Calu3 (cell line): ENCODE measurements at places on chromosomes 2 and 18. TPM values are rescaled to one million over a fixed set of nuclear protein-coding genes. Genes with fewer than 3 reads are reported as not detected.

GRCh38 chr18:49924293-49924983, 111.1 kb upstream of the ACAA2 start:
- no peak overlapping the region for H3K27ac ChIP-seq
- DNase-seq, result no peak
- no peaks in the 10 kb centered on the region for H3K36me3 ChIP-seq
- no peaks in the 10 kb centered on the region for H3K27me3 ChIP-seq
- no peaks in the 10 kb centered on the region for H3K4me1 ChIP-seq

DNA sequence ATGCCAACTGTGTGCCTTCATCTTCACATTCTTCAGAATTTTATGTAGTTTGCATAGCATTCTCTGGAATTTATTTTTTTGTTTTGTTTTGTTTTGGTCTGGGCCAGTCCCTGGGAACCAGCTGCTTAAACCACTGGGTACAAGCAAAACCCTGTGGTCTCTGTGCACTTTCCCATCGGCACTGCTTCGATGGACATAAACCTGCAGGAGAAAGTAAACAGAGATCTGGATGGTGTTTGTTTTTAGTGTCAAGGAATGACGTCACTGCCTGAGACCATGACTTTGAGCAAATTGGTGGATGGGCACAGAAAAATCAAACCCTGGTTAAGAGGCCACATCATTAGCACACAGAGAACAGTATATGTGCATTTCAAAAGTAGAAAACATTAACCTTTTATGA, 64.7 kb upstream of the RASGRP3 start:
- H3K27me3 ChIP-seq, result no peaks in the 10 kb centered on the region
- no peak overlapping the region for H3K4me3 ChIP-seq
- H3K4me1 ChIP-seq, result no peaks in the 10 kb centered on the region
- H3K36me3 ChIP-seq, result no peaks in the 10 kb centered on the region

DNA sequence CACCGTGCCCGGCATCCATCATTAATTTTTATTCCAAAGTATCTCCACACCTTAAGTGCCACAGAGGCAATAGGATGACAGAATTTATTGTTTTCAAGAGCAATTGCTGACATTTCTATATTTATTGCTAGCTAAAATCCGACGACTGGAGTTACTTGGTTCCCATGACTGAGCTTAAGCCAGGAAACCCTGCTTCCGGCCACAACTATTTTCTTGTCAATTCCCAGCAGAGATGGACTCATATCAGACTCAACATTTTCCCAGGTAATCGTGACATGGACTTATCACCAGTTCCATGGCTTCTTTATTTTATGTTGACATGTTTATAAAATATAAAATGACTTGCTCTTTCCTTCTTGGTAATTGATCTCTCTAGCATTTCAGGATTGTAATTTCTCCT, 20.6 kb upstream of the DCDC2C start:
- no peaks in the 10 kb centered on the region for H3K4me1 ChIP-seq
- H3K27ac ChIP-seq, result no peak overlapping the region
- H3K27me3 ChIP-seq, result peaks cover 53% of the 10 kb centered on the region
- no peak for DNase-seq
- no peaks in the 10 kb centered on the region for H3K36me3 ChIP-seq
- H3K4me3 ChIP-seq, result no peak overlapping the region

DNA sequence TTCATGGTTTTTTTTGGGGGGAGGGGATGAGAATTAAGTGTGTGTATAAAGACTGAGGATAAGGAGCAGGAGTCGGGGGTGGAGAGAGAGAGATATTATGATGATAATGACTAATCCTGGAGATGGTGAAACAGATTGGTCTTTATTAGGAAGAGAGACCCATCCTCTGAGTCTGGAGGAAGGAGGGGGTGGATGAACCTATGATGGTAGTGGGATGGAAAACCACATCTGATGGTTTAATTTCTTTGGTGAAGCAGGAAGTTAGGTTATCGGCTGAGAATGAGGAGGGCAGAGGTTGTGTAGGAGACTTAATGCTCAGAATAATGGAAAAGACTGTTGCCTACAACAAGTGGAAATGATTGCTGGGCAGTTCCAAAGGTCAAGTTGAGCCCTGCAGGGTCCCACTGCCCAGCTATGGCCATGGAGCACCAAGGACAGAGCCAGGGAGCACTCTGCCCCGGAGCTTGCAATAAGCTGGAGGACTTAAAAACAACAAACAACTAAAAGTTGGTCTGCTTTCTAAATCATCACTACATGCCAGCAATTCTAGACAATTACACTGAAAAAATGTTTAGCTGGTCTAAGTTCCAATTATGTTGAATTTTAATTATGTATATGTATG, 7.9 kb downstream of the SLC16A14 start:
- no peaks in the 10 kb centered on the region for H3K4me1 ChIP-seq
- H3K4me3 ChIP-seq, result no peak overlapping the region
- H3K36me3 ChIP-seq, result no peaks in the 10 kb centered on the region

- no peak for DNase-seq
- H3K4me1 ChIP-seq, result no peaks in the 10 kb centered on the region
Measured at GRCh38 chr2:72438364-72438763, 290.7 kb upstream of the CYP26B1 start.

GRCh38 chr2:239305222-239305575, 95.6 kb downstream of the HDAC4 start:
- DNase-seq, result no peak
- no peaks in the 10 kb centered on the region for H3K4me1 ChIP-seq
- H3K36me3 ChIP-seq, result peaks cover 4% of the 10 kb centered on the region
- H3K27ac ChIP-seq, result no peak overlapping the region
- H3K4me3 ChIP-seq, result no peak overlapping the region

- H3K27me3 ChIP-seq, result no peaks in the 10 kb centered on the region
- H3K27ac ChIP-seq, result no peak overlapping the region
- no peak for DNase-seq
- no peak overlapping the region for H3K4me3 ChIP-seq
- no peaks in the 10 kb centered on the region for H3K36me3 ChIP-seq
Measured at GRCh38 chr2:173488861-173489260, 134.2 kb downstream of the CDCA7 start.

DNA sequence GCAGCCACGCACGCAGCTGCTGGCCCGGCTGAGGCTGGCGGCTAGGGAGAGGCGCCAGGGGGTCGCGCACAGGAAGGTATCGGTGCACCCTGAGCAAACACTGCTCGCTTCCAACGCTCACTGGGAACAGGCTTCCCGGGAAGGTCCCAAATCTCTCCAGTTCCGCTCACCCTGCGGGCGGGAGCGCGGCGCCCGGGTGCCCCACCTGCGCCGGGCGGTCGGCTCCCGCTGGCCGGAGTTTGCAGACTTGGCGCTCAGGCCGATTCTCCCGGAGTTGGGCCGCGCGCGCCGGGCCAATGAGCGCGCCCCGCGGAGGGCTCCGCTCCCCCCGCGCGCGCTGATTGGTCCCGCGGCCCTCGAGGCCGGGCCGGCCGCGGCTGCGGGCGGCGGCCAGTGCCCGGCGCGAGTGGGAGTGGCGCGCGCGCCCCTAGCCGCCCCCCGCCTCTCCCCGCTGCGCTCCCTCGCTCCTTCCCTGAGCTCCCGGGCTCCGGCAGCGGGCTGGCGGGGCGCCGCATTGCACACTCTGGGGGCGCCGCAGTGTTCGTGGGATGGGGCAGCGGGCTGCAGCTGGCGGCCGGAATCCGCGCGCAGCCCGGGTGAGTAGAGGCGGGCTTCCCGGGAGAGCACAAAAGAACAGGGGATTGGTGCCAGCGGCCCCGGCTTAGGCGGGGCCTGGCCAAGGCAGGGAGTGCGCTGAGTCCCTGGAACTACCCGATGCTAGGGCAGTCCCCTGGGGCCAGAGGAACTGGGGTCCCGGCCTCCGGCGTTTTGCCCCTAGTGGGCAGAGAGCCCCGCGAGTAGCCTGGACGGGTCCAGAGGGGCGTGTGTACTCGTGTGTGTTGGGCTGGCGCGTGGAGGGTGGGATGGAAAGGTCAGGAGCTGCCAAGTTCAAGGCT, at the start of gene LYPD6:
Gene LYPD6 (plus strand): TSS at position 461 of the 896 bp plus-strand sequence. CDS start 107,122 bp downstream, outside the sequence.
- peak within 1 kb of the TSS; percentile 97 for H3K4me3 ChIP-seq
- peaks cover 25% of the 10 kb centered on the region for H3K27me3 ChIP-seq
- DNase-seq, result peak; percentile 83

DNA sequence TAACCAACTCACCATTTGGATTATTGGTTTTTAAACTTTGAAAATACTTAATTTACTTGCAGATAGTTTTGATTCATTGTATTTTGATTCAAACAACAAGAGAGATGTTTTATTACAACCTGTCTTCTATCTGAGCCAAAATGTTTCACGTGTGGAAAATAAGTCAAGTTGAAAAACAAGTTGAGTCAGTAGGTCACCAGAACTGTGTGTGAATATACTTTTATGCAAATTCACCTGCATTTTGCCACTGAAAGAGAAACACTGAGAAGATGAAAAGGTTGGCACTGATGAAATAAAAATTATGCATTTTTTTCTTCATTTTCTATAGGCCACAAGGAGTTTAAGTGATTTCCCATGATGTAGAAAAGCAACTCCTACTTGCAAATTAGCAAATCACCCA, 68.3 kb downstream of the ICOS start:
- no peak for DNase-seq
- H3K27me3 ChIP-seq, result peaks cover 61% of the 10 kb centered on the region
- H3K36me3 ChIP-seq, result no peaks in the 10 kb centered on the region
- H3K27ac ChIP-seq, result no peak overlapping the region
- no peaks in the 10 kb centered on the region for H3K4me1 ChIP-seq

GRCh38 chr2:144481666-144482065, 38.3 kb downstream of the ZEB2 start:
- H3K4me1 ChIP-seq, result no peaks in the 10 kb centered on the region
- DNase-seq, result no peak
- H3K27me3 ChIP-seq, result no peaks in the 10 kb centered on the region
- no peaks in the 10 kb centered on the region for H3K36me3 ChIP-seq
- no peak overlapping the region for H3K4me3 ChIP-seq

- H3K4me3 ChIP-seq, result peak overlapping the region; percentile 40
- DNase-seq, result peak; percentile 52
- H3K27ac ChIP-seq, result peak overlapping the region; percentile 86
- no peaks in the 10 kb centered on the region for H3K36me3 ChIP-seq
- H3K4me1 ChIP-seq, result peaks cover 60% of the 10 kb centered on the region
Measured at GRCh38 chr2:100744589-100744988, 75.3 kb upstream of the NPAS2 start.

DNA sequence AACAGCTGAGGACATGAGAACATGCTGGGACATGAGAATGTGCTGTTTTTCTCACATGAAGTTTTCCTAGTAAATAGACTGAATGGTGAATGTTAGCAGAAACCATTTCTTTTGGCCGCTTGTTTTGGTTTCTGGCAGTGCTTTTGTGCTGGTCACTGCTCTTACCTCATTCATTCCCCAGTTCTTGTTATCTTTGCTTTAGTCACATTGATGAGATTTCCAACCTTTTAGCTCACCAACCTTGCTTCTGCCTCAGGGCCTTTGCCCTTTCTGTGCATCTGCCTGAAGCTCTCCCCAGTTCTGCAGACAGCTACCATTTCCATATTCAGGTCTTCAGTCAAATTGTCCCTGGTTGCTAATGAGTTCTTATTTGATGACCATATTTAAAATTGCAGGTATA, 91.6 kb downstream of the PTPRM start:
- no peak overlapping the region for H3K4me3 ChIP-seq
- H3K4me1 ChIP-seq, result no peaks in the 10 kb centered on the region
- no peaks in the 10 kb centered on the region for H3K36me3 ChIP-seq
- no peaks in the 10 kb centered on the region for H3K27me3 ChIP-seq
- no peak overlapping the region for H3K27ac ChIP-seq
- no peak for DNase-seq

DNA sequence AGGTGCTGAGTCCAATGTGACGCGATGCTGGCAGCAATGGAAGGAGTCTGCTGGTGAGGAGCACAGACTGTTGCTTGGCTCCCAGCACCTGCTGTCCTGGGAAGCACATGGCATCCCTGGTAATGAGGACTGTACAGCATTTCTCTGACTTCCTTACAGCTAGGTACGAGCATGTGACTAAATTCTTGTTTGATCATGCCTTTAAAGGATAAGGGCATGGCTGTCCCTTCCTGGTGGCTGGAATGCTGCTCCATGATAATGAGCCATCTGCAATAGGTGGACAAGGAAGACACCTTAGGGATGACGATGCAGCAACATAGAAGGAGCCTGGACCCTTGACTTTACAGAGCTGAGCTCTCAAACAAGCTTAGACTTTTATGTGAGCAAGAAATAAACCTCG, 278.0 kb upstream of the SPRED2 start:
- H3K27ac ChIP-seq, result no peak overlapping the region
- H3K36me3 ChIP-seq, result no peaks in the 10 kb centered on the region
- H3K4me3 ChIP-seq, result no peak overlapping the region
- no peaks in the 10 kb centered on the region for H3K27me3 ChIP-seq
- peaks cover 37% of the 10 kb centered on the region for H3K4me1 ChIP-seq

- H3K27ac ChIP-seq, result no peak overlapping the region
- H3K27me3 ChIP-seq, result peaks cover 15% of the 10 kb centered on the region
Measured at GRCh38 chr18:51727780-51728179, 530.3 kb upstream of the MEX3C start.

DNA sequence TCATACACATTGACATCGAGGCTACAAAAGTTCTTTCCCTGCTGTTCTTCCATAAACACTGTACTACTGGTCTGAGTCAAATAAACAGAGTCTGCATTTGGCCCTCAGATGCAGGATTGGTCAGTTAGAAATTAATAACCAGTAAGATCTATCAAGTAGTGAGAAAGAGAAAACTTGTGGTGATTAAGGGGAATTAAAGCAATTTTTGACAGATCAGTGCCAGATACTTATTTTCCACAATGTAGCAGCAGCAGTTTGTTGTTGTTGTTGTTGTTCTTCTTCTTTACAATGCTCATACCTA, 85.0 kb downstream of the IKZF2 start:
- peak overlapping the region; percentile 41 for H3K4me3 ChIP-seq
- no peak for DNase-seq
- H3K27me3 ChIP-seq, result no peaks in the 10 kb centered on the region

DNA sequence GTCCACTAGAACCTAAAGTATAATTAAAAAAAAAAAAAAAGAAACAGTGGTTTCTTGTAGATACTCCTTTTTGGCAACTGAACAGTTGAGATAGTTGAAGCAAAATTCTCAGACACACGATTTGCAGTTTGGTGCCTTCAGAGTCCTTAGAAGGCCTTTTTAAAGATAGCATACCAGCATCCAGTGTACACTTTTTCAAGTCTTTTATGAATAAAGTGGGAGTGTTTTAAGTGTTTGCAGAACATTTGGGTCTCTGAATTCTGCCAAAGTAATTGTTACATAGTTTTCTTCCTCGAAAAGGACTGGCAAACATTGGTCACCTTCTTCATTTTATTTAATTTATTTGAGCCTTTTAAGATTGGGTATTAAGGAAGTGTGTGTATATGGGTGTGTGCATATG, 62.3 kb downstream of the SPTBN1 start:
- no peak overlapping the region for H3K27ac ChIP-seq
- H3K27me3 ChIP-seq, result no peaks in the 10 kb centered on the region
- H3K36me3 ChIP-seq, result peaks cover 13% of the 10 kb centered on the region
- no peak overlapping the region for H3K4me3 ChIP-seq

GRCh38 chr2:127887082-127887775, 1.5 kb upstream of the AMMECR1L start:
- H3K27ac ChIP-seq, result peak overlapping the region; percentile 27
- H3K27me3 ChIP-seq, result no peaks in the 10 kb centered on the region
- H3K4me1 ChIP-seq, result peaks cover 25% of the 10 kb centered on the region
- H3K4me3 ChIP-seq, result peak overlapping the region; percentile 92

- no peak overlapping the region for H3K27ac ChIP-seq
- no peak for DNase-seq
- H3K27me3 ChIP-seq, result no peaks in the 10 kb centered on the region
- H3K4me3 ChIP-seq, result no peak overlapping the region
- H3K4me1 ChIP-seq, result no peaks in the 10 kb centered on the region
Measured at GRCh38 chr2:159677654-159678053, 34.7 kb upstream of the MARCHF7 start.

GRCh38 chr2:30823452-30823851, 16.2 kb upstream of the CAPN13 start:
- H3K36me3 ChIP-seq, result no peaks in the 10 kb centered on the region
- no peak overlapping the region for H3K27ac ChIP-seq
- peaks cover 20% of the 10 kb centered on the region for H3K27me3 ChIP-seq
- H3K4me3 ChIP-seq, result no peak overlapping the region
- H3K4me1 ChIP-seq, result no peaks in the 10 kb centered on the region

Gene ALK
- not detected in 2 replicates for total RNA-seq

Gene UGT1A4
- total RNA-seq, result 6.1 TPM in 2 replicates

Gene RND3
- total RNA-seq, result 118 and 143 TPM in 2 replicates

Gene CENPO
- 38.9 and 43.1 TPM in 2 replicates for total RNA-seq

Gene SLC4A3
- 14.9 and 20.2 TPM in 2 replicates for total RNA-seq

Gene IL18R1
- total RNA-seq, result 1.5 and 2.1 TPM in 2 replicates
